ENCODE measurements at places on chromosomes 7 and 10. TPM values are rescaled to one million over a fixed set of nuclear protein-coding genes. Genes with fewer than 3 reads are reported as not detected.

- DNase-seq: no peak
These were observed 144.9 kb downstream of the ELAPOR2 start for GRCh38 chr7:86914551-86914950.

CALHM2 gene
- total RNA-seq: 42.8 TPM

- DNase-seq: no peak
These were observed 54.8 kb upstream of the ECHDC3 start for GRCh38 chr10:11687357-11687771.

DNA sequence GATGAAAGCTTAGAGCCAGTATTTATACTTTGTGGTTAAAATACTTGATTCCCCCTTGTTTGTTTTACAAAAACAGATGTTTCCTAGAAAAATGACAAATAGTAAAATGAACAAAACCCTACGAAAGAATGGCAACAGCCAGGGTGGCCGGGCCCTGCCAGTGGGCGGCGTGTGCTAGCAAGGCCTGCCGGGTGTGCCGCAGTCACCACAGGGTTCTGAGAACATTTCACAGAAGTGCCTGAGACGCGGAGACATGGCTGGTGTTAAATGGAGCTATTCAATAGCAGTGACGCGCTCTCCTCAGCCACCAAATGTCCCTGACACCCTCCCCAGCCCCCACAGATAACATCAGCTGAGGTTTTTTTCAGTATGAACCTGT, 14.5 kb downstream of the GPR146 start:
- no peak for DNase-seq

GRCh38 chr7:122626785-122627184, 72.1 kb downstream of the RNF133 start:
- DNase-seq: no peak

Data from sigmoid colon (tissue), 7 donors.